ENCODE measurements at places on chromosomes 11 and 22.

- DNase-seq = no peak
Observed at GRCh38 chr11:17645190-17645970, 74.0 kb upstream of the MYOD1 start.

GRCh38 chr11:721741-722345, 15.8 kb downstream of the EPS8L2 start:
- no peak for DNase-seq

DNA sequence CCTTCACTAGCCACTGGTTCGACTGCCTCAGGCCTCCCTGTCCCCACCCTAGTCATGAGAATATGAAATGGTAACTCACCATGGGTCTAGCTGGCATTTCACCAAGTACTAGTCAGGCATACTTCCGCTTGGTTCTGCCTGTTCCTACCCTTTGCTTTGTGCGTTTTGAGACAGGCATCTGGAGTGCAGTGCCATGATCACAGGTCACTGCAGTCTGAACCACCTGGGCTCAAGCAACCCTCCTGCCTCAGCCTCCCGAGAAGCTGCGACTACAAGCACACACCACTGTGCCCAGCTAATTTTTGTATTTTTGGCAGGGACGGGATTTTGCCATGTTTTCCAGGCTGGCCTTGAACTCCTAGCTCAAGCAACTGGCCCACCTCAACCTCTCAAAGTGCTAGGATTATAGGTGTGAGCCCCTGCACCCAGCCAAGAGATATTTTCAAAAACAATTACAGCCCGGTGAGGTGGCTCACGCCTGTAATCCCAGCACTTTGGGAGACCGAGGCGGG, 14.1 kb downstream of the HRAS start:
- no peak for DNase-seq

GRCh38 chr11:45580399-45580798, 85.0 kb downstream of the CHST1 start:
- DNase-seq = no peak

DNA sequence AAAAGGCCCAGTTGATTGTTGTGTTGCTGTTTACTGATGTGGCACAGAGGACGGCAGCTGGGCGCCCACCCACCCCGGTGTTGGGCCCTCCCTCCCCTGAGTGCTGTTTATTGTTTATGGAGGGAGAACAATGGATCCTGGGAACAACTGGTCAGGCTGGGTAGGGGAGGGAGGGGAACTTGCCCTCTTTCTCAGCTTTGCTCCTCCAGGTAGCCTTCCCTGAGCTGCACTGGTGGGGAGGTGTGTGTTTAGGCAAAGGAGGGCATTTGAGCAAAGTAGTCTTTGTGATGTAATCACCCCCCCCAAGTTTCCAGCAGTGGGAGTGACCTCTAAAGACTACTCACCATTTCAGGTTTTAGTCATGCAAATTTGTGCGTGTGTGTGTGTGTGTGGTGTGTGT, 1035.3 kb downstream of the NTM start:
- no peak for DNase-seq

DNA sequence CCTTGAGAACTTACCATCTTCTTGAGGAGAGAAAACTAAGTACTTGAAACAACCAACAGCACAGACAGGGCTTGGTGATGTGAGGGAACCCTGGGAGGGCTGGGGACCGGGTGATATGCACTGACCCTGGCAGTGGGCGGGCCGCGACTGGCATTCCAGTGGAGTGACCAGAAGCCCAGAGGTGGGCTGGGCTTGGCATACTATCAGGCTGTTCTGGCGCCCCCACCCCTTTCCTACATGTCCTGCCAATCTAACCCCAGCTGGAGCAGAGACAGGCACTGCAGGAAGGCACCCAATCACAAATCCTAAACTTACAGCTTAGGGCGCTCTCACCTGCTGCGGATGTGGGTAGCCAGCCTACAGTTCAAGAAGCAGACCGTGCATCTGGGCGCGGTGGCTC, 54.0 kb upstream of the GCAT start:
- DNase-seq = no peak

- no peak for DNase-seq
Observed at GRCh38 chr22:28808716-28809355, 8.5 kb upstream of the XBP1 start.

DNA sequence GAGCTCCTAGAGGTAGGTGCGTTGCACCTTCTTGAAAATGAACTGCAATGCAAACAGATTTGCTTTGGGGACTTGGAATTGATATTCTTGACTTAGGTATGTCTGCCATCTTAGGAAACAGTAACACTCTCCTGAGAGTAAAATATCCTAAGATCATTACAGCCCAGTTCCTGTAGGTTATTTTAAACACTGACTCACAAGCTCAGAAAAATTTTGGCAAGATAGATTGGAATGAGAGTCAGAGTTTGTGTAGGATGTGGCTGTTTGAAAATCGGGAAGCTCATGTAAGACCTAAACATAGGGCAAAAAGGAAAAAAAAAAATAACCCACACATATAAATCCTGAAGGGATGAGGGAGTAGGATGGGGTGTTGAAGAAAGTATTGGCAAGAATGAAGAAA, 377.0 kb upstream of the LRRC4C start:
- no peak for DNase-seq

Data from ascending aorta (tissue), 2 donors.